Amygdala (tissue), 56 donors: ENCODE measurements at places on chromosomes 1 and 21.

DNA sequence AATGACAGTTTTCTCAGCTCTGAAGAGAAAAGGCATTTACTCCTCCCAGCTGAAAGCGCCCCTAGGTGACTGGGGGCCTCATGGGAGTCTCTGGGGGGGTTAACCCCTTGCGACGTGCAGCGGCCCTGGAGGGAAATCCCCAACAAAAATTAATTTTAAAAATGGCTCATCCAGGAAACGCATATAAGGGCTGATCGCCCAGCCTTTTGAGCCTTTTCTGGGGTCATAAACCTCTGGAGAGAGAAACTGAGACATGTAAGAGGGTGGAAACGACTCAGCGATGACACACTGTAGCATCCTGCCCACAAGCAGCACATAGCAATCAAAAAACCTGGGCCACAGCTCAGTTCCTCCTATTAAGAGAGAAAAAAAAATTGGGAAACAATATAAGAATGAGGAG, 20.4 kb upstream of the HPDL start:
- DNase-seq: no peak

DNA sequence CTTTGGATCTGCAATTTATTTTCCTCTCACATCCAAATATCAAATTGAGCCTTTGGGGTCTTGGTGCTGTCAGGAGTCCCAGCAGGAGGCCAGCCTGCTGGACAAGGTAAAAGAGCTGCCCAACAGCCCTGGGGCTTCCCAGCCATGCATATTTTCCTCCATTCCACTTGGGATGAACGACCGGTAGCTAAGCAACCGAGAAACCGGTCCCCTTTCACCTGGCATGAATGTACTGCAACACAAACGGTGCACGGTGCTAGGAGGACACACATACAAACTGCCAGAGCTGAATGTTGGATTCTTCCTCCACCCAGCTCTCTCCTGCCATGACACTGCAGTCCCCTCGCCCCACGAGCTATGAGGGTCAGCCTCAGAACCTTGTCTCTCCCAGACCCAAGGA, 42.7 kb downstream of the BCAR3 start:
- DNase-seq: no peak

DNA sequence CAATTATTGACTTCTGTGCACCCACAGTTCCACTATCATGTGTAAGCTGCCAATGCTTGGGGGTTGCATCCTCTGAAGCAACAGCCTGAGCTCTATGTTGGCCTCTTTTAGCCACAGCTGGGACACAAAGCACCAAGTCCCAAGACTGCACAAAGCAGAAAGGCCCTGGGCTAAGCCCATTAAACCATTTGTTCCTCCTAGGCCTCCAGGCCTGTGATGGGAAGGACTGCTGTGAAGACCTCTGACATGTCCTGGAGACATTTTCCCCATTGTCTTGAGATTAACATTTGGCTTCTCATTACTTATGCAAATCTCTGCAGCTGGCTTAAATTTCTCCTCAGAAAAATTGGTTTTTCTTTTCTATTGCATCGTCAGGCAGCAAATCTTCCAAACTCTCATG, 123.7 kb upstream of the DEPDC1 start:
- no peak for DNase-seq

DNA sequence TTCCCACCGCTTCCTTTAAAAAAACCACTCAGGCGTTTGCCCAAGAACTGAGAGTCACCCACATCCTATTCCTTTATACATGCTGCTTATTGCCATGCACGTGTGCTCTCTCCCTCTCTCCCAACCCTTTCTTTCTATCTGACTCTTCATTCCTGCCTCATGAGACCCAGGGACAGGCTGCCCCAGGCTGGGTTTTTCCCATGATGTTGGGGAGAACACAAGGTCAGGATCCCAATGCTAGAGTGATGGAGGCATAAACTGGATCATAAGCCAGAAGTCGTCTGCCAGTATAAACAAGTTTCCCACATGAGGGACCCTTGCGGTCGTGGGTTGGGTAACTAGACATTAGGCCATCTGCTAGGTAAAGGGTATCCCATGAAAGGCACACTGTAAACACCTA, 64.9 kb downstream of the CD2 start:
- DNase-seq: no peak

- no peak for DNase-seq
Observed at GRCh38 chr1:25197235-25197975, 34.9 kb downstream of the SYF2 start.

DNA sequence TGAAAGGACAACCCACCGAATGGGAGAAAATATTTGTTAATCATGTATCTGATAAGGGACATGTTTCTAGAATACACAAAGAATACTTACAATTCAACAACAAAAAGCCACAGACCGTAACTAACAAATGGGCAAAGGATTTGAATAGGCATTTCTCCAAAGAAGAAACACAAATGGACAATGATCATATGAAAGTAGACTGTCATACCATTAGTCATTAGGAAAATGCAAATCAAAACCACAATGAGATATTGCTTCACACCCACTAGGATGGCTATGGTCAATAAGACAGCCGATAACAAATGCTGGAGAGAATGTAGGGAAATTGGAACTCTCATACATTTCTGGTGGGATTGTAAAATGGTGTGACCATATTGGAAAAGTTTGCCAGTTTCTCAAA, 367.2 kb upstream of the SGIP1 start:
- DNase-seq: no peak

- DNase-seq: no peak
Observed at GRCh38 chr1:39666772-39667171, 5.1 kb downstream of the NT5C1A start.

DNA sequence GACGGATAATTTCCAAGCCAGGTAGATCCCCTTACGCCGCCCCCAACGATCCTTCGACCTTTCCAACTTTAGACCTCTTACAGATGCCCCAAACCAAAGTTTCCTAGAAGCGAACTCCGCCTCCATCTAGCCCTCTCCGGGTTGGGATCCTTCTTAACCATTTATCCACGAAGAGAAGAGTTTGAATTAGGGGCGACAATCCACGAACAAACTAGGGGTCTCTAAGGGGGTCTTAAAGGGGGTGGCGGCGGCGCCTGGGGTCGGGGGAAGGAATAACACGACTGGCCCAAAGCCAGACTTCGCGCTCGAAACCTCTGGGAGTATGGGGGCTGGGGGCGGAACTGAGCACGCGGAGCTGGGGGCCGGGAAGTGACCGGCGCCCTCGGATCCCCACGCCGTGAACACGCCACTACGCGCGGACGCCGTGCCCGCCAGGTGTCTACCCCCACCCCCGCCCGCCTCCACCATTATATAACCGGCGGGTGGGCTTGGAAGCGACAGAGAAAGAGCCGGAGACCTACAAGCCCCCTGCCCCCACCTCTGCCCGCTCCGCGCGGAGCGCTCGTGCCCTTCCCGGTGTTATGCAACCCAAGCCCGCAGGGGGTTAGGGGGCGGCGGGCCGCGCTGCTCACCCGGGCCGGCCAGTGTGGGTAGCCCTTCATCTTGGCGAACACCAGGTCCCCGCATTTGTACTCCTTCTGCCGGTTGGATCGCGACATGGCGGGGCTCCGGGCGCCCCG, 594 bp downstream of the HDGF start:
- peak; percentile 36 for DNase-seq

- DNase-seq: no peak
Observed at GRCh38 chr1:46152016-46152415, 19.6 kb upstream of the PIK3R3 start.

GRCh38 chr1:211258310-211258755, 833 bp upstream of the RCOR3 start:
- peak; percentile 43 for DNase-seq

- DNase-seq: no peak
Observed at GRCh38 chr1:35129080-35129479, 49.9 kb downstream of the ZMYM1 start.

- DNase-seq: no peak
Observed at GRCh38 chr1:108070662-108071061, 105.7 kb upstream of the VAV3 start.

DNA sequence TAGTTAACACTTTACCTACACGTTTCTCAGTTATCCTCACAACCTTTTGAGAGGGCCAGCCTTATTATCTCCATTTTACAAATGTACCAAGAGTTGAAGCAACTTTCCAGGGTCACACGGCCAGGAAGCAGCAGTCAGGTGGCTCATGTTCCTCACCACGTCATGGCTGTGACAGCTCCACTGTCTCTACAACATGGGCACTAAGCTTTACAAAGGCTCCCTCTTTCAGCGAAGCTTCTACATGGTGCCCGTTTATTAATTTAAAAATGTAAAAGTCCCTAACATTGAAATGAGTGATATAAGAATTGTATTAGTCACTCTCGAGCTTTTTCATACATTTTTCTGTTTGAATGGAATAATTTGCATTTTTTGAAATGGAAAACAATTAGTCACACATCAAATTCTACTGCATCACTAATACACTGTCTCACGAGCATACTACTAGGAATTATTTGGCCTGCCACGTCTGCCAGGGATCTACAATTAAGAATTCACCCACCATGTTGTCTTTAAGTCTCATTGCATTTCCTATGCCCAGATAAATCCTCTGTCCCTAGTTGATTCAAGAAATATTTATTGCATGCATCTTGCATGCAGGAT, 28.4 kb upstream of the LIN9 start:
- DNase-seq: no peak

- DNase-seq: no peak
Observed at GRCh38 chr1:51666478-51666877, 49.6 kb downstream of the OSBPL9 start.

DNA sequence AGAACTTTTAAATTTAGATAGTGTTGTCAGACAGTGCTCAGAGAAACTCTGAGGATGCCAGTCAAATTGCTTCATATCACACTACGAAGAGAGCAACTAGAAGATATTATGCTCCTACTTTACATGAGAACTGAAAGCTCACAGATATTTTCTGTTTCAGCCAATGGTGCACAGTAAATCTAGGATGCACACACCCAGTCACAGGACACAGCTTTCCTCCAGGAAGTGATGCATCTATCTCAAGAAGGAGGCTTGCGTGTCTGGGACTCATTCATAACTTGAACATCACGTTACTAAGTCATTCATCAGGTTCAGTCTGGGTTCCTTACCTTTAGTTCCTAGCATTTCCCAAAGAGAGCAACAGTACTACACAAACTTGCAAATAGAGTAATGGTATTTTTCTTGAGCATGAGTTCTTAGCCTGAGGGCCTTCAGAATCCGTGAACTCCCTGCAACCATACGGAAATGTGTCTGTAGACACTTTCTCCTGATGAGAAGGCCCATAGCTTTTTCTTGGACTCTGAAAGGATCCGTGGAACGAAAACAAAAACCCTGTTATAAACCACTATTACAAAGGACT, 12.2 kb downstream of the ZNF697 start:
- DNase-seq: no peak

- no peak for DNase-seq
Observed at GRCh38 chr21:27648560-27648959, 681.7 kb upstream of the ADAMTS5 start.

DNA sequence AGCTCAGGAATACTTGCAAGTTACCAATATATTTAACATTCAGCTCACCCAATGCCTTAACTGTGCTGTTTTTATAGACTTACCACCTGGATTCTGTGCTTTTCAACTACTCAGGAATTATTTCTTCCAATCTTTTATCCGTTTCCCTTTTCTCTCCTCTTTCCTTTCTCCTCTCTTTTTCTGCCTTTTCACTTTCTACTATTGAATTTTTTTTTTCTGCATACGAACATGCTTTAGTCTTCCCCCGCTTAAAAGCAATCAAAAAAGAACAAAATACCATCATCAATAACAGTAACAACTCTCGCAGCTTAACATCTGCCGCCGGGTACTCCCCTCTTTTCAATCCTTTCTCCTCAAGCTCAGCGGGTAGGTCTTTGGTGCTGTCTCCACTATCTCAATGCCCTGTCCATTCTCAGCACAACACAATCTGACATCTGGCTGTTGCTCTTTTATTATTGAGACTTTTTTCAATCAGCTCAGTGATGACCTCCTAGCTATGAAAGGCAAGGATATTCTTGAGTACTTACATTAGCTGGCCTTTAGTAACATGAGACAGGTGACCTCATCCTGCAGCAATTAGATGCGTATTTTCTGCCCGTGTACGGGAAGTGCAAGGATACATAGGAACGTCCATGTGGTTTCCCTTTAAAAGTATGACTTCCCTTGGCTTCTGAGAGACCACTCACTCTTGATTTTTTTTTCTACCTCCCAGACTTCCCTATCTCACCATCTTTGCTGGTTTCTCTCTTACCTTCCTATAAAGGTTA, 40.2 kb upstream of the SIPA1L2 start:
- no peak for DNase-seq

- no peak for DNase-seq
Observed at GRCh38 chr1:92398519-92398918, 88.2 kb downstream of the GFI1 start.

GRCh38 chr1:116172666-116173065, 61.5 kb downstream of the MAB21L3 start:
- no peak for DNase-seq

DNA sequence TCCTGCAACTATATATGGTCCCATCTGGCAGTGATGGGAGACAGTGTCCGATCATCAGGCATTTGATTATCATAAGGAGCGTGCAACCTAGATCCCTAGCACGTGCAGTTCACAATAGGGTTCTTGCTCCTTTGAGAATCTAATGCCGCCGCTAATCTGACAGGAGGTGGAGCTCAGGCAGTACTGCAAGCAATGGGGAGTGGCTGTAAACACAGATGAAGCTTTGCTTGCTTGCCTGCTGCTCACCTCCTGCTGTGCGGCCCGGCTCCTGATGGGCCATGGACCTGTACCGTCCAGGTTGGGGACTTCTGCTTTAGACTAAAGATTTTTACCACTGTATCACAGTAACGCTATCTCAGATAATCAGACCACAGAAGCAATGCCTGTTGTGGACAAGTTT, 63.8 kb downstream of the TGFB2 start:
- DNase-seq: no peak

DNA sequence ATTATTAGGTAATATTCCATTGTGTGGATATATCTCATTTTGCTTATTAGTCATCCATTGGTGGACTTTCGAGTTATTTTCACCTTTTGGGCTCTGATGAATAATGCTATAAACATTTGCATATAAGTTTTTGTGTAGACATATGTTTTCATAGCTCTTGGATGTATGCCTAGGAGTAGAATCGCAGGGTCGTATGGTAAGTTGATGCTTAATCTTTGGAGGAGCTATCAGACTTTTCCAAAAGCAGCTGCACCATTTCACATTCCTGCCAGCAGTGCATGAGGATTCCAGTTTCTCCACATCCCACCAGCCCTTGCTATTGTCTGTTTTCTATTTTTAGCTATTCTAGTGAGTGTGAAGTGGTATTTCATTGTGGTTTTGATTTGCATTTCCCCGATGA, 120.3 kb upstream of the TMEM51 start:
- DNase-seq: no peak

- DNase-seq: no peak
Observed at GRCh38 chr1:182426442-182427430, 23.2 kb upstream of the RGSL1 start.

GRCh38 chr1:100134872-100135271, 1.9 kb downstream of the TRMT13 start:
- DNase-seq: no peak

- no peak for DNase-seq
Observed at GRCh38 chr21:29017639-29018237, 1.4 kb downstream of the RWDD2B start.

GRCh38 chr1:89170170-89171066, 5.4 kb downstream of the GBP7 start:
- DNase-seq: no peak

GRCh38 chr1:27581823-27582243, 22.1 kb downstream of the AHDC1 start:
- no peak for DNase-seq

- no peak for DNase-seq
Observed at GRCh38 chr1:228348708-228349467, 57.7 kb downstream of the TRIM11 start.

GRCh38 chr1:18175530-18176377, 68.2 kb downstream of the IGSF21 start:
- DNase-seq: peak; percentile 1
